Bone marrow (tissue), 2 donors: ENCODE measurements at places on chromosomes 4 and X.

DNA sequence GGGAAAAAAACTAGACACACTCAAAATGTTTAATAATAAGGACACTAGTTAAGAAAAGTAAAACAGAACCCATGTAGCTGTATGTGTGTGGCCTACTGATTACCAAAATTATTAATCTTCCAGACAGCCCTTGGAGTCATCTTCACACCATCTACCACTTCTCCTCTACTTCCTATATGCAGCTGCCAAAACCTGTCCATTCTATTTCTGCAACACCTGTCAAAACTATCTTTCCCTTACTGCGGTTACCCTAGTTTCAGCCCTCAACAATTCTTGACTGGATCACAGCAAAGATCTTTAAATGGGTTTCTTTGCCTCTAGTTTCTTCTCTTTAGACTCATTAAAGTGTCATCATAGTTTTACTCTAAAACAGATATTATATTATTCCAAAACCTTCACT lies 72.6 kb downstream of the GPR82 start:
- DNase-seq = no peak

- DNase-seq = no peak
These were observed 37.9 kb upstream of the SORBS2 start for GRCh38 chr4:185849664-185850550.

DNA sequence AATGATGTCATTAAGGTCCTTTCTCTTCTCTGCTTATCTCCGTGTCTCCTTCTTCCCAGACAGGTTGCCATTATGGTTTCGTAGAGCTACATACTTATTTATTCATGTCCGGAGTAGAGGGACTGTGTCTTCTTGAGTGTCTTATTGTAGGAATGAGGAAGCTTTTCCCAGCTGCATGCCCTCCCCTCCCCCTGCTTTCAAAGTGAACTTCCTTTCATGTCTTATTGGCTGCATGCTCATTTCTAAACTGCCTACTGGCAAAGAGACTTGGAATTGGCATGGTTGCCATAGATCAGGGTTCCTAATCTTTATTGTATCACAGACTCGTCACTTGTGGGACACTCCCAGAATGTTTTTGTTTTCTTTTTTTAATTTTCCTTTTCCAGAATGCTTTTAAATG lies 15.4 kb downstream of the VAMP7 start:
- no peak for DNase-seq

DNA sequence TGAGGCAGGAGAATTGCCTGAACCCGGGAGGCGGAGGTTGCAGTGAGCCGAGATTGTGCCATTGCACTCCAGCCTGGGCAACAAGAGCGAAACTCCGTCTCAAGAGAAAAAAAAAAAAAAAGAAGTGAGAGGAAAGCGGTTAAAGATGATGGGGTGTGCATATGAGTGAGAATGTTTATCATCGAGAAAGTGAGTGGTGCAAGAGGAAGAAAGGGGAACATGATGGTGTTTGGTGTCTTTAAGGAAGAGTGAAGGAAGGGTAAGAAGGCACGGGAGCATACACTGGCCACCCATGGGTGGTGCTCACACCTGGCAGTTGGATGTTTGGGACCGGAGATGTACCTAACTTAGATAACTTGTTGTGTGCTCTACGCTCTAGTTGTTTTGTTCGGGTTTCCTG lies 62.2 kb downstream of the STOX2 start:
- DNase-seq = no peak

GRCh38 chr4:185369731-185370130 lies 26.0 kb downstream of the LRP2BP start:
- DNase-seq = no peak

DNA sequence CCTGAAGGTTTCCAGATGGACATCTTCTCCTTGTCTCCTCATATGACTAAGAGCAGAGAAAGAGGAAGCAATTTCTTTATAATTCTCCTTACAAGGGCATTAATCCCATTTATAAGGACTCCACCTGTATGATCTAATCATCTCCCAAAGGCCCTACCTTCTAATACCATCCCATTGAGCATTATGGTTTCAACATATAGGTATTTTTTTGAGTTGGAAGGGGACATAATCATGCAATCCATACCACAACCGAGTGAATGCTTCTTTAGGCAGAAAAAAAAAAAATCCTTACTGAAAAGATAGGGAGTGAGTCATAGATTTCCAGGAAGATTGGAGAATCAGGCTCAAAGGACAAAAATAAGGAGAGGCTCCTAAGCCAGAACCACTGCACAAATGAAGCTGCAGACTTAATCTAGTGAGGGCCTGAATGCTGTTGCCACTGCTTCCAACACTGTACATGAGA lies 312.5 kb upstream of the HS3ST1 start:
- no peak for DNase-seq

DNA sequence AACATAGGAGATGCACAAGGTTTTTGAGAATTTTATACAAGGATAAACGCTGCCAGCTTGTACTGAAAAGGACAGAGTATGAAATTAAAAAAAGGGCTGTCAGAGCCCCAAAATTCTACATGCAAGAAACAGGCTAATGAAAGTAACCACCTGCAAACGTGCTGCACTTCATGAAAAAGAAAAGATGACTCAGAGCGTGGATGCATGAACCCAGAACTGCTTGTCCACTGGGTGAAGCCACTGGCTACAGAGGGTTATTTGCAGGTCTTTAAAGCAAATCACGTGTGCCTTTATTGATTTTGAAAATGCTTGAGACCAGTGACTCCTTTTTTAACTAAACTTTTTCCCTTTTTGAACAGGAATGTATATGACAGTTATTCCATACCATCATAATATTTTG lies 25.3 kb upstream of the FRMD7 start:
- DNase-seq = no peak

DNA sequence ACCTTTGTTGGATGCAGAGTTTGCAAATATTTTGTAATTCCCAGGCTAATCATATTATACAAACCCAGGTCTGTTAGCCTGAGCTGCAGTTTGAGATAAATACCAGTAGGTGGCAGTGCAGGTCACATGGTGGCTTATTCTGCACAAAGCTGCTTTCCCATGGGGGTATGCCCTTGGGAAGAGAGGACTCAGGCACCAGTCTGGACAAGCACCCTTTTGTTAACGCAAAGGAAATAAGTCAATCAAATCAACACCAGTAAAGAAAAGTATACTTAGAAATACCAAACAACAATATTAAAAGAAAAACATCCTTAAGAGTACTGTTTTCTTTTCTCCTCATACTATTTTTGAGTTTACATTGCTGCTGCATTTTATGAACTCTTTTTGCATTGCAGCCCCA lies 389.0 kb upstream of the ZFP42 start:
- DNase-seq = no peak

GRCh38 chr4:665751-666435 lies 8.2 kb downstream of the ATP5ME start:
- no peak for DNase-seq

DNA sequence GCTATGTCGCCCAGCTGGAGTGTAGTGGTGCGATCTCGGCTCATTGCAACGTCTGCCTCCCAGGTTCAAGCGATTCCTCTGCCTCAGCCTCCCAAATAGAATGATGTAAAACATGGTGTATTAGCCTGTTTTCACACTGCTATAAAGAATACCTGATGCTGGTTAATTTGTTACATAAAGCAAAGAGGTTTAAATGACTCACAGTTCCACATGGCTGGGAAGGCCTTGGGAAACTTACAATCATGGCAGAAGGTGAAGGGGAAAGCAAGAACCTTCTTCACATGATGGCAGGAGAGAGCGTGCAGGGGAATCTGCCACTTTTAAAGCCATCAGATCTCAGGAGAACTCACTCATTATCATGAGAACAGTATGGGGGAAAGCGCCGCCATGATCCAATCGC lies 1191.8 kb downstream of the ARAP2 start:
- DNase-seq = no peak

DNA sequence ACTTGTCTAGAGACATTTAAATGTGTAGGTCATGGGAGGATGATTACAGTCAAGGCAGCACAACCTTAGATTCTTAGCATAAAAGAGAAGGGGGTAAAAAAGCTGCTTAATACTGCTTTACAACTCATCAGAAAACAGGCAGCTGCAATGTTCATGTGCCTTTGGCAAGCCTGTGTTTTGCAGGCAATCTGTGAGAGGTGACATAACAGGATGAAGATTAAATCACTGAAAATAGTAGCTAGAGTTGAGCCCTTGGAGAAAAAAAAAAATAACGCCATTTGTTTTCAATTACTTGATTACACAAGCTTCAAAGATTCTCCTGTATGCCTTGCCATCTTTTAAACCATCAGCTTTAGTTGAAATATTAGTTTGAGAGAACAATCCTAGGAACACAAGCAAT lies 847.6 kb upstream of the LCORL start:
- DNase-seq = no peak

DNA sequence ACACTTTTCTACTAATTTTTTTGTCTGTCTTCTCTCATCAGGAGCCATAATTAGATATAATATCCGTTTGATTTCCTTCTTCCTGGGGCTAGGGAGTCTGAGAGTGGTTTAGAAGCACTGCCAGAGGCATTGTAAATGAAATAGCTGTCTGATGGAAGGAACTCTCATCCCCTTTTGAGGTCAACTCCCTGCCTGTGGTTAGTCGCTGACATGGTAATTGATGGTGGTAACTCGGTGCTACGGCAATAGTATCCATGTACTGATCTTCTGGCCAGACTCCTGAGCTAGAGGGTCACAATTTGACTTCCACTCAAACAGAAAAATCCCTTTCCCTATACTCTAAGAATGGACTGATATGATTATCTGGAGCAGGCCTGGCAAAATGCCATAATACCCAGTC lies 108.1 kb upstream of the TRPC5 start:
- no peak for DNase-seq

DNA sequence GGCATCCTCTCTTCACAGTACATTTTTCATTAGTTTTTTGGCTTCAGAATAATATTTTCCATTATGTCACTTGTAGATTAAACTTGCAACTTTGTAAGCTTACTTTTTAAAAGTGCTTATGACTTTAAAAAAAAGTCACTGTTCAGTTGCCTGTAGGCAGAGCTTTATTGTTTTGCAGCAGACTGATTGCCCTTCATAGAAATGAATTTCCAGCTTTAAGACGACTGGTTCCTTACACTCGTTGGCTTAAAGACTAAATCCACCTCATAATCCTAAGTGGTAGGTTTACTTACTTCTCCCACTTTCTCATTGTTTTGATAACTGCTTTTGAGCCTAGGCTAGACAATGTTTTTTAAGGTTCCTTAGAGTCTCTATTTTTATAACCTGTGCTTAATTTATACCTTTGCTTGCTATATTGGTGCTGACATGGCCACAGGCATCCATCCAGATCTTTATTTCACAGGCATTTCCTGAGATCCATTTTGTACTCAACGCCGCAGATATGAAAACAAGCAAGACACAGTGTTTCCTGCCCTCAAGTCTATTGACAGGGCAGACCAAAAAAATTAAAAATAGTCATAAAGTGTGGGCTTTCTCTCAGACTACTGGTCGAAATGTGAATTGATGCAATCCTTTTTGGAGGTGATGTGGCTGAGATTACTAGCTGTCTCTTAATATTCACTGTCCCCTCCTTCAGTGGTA lies 12.6 kb upstream of the IL13RA2 start:
- DNase-seq = no peak

GRCh38 chr4:29770627-29771026 lies 949.5 kb upstream of the PCDH7 start:
- DNase-seq = no peak

GRCh38 chr4:141560056-141560455 lies 76.3 kb upstream of the IL15 start:
- DNase-seq = no peak

GRCh38 chr4:84855774-84856173 lies 110.7 kb downstream of the WDFY3 start:
- no peak for DNase-seq

GRCh38 chrX:47221756-47222155 lies 3.3 kb downstream of the CDK16 start:
- no peak for DNase-seq

DNA sequence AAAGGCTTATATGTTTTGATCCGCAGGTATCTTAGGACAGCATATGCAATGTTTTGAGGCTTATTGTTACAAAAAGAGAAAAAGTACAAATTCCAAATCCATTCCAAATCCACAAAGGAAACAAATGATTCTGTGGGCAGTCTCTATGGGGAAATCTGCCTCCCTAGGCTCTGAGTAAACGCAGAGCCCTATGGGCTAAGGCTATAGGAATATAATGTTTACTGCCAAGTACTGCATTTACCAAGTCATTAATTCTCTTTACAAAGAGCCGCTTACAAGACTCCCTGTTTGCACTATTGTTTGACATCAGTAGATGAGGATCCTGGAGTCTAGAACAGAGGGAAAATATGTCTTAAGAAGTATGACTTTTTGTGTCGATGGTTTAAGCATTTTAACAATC lies 212.4 kb upstream of the GPC4 start:
- DNase-seq = no peak

GRCh38 chrX:55624403-55624802 lies 1.2 kb downstream of the FOXR2 start:
- DNase-seq = no peak

DNA sequence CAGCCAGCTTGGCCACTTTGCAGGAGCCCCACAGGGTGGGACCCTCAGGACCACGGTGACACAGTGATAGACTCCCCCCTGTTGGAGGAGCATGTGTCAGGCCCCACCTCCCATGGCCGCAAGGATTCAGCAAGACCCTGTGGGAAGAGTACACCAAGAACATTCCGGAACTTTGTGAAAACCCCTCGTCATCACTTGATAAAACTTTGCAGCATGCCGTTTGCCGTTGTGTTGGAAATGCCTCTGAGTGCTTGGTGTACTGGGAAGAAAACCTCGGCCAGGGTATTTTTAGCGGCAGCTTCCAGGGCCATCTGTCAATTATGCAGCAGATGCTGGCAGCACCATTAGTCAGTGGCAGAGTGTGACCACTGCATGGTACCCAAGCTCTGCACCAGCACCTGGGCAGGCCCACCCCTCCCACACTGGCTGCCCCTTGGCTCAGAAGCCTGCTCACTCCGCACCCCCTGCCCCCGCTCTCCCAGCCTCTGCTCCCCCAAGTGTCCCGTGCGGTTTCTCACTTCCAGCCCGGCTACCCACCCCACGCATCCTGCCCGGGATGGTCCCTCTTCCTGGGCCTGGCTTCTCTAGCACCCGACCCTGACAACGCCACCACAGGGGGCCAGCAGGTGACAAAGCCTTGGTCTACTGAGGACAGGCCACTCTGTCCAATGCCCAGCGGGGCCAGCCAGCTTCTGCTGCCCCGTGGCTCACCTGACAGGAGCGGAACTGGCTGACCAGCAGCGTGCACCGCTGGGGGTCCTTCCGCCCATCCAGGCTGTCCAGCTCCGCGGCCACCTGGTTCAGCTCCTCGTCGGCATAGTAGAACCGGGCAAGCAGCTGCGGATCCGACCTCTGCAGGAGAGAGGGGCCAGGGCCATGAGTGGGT lies 65.0 kb downstream of the ZFYVE28 start:
- no peak for DNase-seq

- DNase-seq = no peak
These were observed 219.9 kb upstream of the ANKRD50 start for GRCh38 chr4:124932447-124932846.

DNA sequence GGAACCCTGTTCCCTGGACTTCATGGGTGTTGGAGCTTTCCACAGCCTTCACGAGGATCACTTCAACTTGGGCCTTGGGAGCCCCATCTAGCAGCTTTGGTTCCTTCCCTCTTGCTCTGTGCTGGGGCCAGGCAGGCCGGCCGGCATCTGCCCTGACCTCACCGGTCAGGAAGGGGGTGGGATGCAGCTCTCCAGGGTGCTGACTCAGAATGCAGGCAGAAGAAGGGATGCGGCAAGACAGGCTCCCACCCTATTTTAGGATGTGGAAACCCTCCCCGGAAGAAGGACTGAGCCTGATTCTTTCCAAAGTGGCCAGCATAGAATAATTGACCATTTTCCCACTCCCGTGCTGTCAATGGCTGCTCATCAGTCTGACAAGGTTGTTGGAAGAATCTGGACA lies 47.1 kb downstream of the FHDC1 start:
- no peak for DNase-seq
